Cardiac fibroblast (primary cell): ENCODE measurements at places on chromosomes 11 and 22.

DNA sequence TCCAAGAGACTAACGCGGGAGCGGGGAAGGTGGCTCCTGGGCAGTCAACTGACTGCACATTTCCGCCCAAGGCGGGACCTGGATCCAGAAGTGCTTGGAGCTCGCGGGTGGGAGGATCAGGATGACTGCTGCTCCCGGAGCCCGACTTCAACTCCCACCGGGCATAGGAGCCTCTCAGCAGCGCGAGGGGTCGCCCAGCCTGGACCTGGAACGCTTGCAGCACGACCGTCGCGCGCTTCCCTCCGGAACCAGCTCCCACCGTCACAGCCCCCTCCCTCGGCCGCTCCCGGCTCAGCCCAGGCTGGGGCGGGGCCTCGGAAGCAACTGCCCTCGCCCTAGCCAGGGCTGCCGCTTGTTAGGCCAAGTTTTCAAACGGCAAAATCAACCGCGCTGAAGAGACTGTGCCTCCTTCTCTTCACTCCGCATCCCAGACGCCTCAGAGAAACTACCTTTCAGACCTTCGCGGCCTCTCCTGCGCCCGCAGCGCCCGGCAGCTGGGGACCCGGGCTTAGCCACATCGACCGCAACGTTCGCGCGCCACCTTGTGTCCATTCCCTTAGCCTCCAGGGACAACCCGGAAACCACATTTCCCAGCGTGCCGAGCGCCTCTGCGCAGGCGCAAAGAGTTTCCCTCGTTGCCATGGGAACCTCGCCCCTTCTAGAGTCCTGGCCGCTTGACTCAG lies 14.0 kb downstream of the SSH3 start:
- peak; percentile 96 for DNase-seq

DNA sequence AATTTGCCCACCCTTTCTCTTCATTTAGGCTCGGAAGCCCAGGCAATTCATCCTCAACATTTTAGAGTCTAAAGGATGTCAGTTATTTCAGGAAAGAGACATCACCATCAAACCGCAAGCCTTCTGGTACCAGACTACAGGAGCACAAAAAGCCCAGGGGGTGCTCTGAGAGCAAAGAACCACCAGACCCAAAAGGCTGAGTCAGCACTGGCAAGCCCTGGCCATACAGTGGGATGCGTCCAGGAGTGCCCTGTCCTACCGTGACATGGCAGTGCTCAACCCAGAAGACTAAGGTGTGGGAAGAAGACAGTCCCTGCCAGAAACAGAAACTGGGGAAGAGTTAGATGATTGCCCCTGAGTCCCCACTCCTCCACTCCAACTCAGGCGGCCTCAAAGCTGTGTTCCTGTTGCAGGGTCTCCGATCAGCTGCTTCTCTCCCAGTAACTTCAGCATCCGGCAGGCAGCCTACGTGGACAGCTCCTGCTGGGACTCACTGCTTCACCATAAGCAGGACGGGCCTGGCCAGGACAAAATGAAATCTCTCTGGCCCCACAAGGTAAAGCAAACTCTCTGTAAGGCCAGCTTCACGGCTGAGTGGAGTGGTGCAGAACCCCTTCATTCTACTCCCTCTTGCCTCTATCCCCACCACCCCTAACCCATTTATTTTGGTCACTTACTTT lies 1.5 kb downstream of the PANX3 start:
- no peak for DNase-seq

GRCh38 chr11:85718991-85719807 lies 33.2 kb upstream of the CCDC89 start:
- peak; percentile 99 for DNase-seq

- no peak for DNase-seq
Observed at GRCh38 chr22:44571566-44572413, 73.8 kb upstream of the RTL6 start.

GRCh38 chr11:93143186-93143585 lies 54.6 kb downstream of the SLC36A4 start:
- peak; percentile 40 for DNase-seq

DNA sequence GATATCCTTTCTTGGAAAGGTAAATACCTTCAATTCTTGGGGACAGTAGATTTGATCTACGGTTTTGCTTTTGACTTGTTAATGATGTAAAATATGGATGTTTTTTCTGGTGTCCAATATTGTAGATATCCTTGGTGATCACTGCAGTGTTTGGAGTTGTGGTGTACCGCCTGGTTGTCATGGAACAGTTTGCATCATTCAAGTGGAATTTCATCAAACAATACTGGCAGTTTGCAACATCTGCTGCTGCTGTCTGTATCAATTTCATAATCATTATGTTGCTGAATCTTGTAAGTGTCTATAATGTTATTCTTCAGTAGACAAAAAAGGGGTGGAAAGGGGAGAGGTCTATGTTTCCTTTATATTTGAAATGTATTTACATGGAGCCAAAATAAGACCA lies 27.4 kb upstream of the MUC15 start:
- DNase-seq = peak; percentile 95

DNA sequence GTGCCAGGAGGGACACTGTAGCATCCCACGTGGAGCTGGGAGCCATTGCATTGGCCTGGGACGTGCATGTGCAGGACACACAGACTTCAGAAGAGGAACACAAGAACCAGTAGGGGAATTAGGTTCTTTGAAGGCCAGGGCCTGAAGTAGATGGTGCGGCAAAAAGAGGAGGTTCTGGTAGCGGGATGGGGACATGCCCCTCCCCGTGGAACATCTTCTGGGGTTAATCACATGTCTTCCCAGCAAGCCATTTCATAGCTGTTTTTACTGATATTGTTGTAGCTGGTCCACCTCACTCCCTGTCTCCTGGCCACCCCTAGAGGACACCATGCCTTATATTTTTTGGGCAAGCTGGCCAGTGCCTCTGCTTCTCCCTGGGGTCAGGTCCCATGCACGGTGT lies 74.3 kb downstream of the SCN3B start:
- no peak for DNase-seq

DNA sequence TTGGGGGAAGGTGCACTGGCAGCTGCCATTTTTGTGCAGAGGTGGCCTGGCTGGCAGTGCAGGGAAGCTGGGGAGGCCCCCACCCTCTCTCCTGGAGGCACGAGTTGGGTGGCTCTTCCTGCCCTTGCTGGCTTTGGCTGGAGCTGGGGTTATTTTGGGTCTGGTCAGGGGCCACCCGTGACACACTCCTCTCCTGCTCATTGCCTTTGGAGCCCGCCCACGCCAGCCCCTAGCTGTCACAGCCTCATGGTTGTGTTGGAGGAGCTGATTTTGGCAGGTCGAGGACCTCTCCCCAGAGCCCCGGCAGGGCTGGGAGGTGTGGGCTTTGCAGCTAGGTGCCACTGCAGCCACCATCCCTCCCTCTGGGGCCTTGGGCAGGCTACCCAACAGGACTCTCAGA lies 21.5 kb downstream of the FBLN1 start:
- DNase-seq = no peak

DNA sequence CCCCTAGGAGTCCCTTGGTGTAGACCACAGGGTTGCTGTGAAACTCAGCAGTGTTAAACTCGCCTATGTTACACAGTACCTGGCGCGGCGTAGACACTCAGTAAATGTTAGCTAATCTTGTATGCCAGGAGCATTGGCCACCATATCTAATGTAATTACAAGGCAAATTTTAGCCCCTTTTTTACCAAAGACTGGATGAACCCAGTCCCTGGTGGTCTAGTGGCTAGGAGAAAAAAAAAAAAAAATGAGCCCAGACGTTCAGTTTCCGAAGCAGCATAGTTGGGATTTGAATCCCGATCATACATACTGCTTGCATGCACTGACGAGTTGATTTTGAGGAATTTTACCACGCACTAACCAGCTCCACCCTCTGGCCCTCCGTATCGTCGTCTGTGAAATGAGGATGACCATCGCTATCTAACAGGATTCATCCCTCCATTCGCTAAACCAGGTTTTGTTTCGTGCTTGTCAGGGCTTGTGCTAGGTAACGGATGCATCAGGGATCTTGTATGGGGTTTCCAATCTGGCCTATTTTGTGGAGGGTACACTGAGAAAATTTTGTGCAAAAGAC lies 688 bp downstream of the PTS start:
- peak; percentile 48 for DNase-seq

DNA sequence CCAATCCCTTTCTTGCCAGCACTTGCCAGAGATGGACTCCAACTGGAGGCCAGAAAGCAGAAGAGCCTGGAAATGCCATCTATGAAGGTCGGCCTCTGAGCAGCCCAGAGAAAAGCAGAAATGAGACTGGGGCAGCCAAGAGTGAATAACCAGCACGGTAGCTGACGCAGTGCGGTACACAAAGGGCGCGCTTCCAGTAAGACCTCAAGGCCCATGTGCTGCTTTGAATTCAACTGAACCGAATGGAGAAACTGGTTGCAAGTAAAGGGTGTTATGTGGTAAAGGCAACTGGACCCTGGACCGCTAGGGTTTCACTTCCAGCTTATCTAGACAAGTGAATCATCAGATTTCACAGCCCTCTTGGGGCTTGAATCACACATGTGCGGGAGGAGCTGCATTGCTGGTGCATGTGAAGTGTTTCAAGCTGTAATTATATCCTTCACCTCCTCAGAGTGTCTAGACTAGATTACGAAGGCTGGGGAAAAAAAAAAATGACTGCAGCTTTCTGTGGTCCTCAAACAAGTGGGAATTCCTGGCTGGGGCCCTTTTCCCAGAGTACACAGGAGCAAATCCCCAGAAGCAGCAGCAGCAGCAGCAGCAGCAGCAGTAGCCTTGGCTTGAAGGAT lies 128.9 kb downstream of the CCDC34 start:
- DNase-seq = peak; percentile 93

- DNase-seq = no peak
Observed at GRCh38 chr11:75386942-75387630, 12.2 kb upstream of the RPS3 start.

GRCh38 chr11:10439351-10439750 lies 15.7 kb upstream of the AMPD3 start:
- no peak for DNase-seq

GRCh38 chr11:75500742-75501141 lies 25.0 kb downstream of the GDPD5 start:
- DNase-seq = no peak

GRCh38 chr11:12526789-12527188 lies 147.4 kb upstream of the TEAD1 start:
- peak; percentile 76 for DNase-seq

- peak; percentile 43 for DNase-seq
Observed at GRCh38 chr22:32880061-32880460, 78.6 kb downstream of the TIMP3 start.

- peak; percentile 53 for DNase-seq
Observed at GRCh38 chr11:65504674-65505465, 6.0 kb downstream of the MALAT1 start.

- peak; percentile 39 for DNase-seq
Observed at GRCh38 chr11:68049509-68050370, 10.9 kb downstream of the TCIRG1 start.

DNA sequence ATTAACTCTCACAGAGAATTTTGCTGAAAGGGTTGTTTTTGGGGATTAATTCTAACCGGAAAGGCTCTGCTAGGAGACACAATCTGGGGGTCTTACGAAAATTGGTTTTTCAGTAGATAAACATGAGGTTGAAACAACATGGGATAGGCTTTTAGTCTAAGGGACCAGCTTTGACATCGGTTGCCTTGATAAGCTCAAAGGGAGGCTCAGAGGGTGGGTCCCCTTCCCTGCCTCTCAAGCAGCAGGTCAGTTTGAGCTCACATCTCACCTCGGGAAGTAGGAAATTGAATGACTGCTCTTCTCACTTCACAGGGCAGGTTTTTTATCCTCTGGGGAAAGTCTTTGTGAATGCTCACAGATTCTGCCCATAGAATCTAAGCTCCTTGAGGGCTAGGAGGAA lies 70.2 kb upstream of the KIRREL3 start:
- DNase-seq = no peak

DNA sequence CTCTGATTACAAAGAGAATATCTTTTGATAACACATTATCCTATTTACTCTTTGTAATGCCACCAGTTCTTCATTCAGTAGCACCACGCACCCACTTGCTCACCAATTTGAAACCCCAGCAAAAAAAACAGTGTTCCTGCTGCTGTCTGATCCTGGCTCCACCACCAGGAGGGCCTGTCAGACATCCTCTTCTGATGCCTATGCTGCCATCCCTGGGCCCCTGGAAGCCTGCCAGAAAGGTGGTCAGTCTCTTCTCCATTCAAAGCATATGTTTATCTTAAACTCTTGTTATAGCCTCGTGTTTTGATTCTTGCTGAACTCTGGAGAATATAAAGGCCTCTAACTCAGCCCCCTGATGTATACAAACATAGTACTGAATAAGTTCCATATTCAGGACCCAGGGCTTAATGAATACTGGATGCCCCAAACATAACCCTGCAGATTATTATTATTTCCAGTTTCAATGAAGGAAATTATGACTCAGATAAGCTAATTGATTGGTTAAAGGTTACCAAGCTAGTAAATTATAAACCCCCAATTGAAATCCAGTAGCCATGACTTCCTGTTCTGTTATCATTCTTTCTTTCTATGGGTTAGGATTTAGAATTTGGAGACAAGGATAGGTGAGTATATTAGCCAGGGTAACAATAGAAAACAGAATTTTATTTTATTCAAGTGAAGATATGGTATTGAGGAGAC lies 116.7 kb downstream of the NTM start:
- DNase-seq = no peak

GRCh38 chr22:49446145-49446758 lies 381.4 kb downstream of the BRD1 start:
- no peak for DNase-seq

DNA sequence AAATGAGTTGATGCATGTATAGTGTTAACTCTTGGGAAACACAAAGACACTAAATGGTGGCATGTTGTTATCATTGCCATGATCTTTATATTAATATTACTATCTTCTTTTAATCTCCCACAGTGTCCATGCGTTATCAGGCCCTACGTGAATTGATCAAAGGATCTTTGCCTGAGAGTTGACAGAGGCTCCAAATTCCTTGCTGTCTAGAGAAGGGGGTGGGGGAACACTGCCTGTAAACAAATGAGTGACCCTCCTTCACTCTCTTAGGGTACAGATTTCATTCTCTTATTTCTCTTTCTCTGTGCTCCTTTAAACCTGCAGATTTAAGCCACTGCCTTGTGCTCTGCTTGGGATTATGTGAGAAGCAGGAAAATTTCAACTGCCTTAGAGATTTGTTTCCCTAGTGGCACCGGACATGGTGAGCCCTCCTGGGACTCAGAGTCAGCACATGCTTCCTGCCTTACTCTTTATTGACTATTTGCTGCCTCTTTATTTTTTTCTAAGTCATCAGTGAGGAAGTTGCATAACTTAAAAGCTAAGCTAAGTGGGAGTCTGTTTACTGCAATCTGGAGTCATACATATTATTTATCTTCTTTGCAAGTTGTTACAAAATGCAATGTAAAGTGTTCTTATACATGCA lies 122.9 kb downstream of the MAML2 start:
- DNase-seq = peak; percentile 71
